ENCODE measurements at places on chromosomes 16 and 17.

DNA sequence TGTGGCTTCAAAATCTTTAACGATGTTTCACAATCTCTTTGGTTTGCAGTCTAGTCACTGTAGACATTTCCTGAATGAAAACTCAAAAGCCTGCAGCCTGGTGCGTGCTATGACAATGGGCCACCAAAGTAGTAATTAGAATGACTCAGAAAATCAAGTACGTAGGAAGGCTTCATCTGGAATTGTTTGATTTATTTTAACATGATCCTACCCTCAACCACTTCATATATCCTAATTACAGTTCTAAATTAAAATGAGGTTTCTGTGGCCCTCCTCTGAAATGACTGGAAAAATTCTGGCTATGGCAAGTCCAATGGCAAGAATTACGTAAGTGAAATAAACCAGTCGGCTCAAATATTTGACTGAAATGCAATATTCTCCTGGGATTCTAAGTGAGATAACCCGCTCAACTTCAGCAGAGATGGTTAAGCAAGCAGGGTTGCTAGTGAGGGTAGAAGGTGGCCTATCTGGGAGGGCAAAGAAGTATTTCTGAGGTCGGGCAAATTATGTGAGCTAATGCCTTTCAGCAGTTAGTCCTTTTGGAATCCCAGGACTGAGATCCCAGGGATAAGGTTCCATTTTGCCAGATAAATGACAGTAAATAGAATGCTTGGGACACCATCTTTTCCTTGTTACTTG lies 145.6 kb upstream of the MYOCD start:
- no peak for DNase-seq

- no peak for DNase-seq
Observed at GRCh38 chr17:32794533-32795246, 82.2 kb downstream of the MYO1D start.

- no peak for DNase-seq
Observed at GRCh38 chr17:82837586-82838320, 2.1 kb downstream of the ZNF750 start.

GRCh38 chr16:11750056-11750455 lies 7.4 kb upstream of the TXNDC11 start:
- DNase-seq = no peak

- DNase-seq = no peak
Observed at GRCh38 chr17:41547921-41548843, 20.1 kb upstream of the KRT19 start.

DNA sequence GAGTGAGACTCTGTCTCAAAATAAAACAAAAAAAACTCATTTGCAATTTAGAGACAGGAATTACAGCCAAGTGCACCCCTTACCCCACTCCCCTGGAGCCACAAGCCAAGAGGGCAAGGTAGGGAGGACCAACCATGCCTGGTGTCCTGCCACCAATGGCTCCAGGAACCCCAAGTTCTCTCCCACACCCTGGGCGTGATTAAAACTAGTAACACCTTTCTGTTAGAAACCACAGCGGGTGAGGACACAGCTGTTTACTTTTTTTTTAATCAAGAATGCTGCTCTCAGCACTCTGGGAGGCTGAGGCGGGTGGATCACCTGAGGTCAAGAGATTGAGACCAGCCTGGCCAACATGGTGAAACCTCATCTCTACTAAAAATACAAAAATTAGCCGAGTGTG lies 38.1 kb downstream of the ANKRD11 start:
- DNase-seq = no peak

DNA sequence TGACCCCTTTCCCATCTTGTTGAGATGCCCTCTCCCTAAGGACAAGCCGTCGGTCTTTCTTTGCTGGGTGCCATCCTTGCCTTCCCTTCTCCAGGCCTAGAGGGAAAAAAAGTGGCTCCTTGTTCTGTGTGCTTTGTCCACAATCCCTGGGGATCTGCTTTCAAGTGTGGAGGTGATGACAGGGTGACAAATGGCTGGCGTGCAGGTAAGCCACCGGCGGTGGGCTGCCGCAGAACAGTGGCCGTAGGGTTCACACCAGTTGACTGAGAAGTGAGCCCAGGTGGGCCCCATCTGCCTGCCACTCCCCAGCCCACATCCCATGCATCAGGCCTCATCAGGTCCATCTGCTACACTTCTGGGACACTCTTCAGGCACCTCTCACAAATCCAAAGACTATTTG lies 11.4 kb upstream of the CALB2 start:
- no peak for DNase-seq

GRCh38 chr16:69870761-69871160 lies 80.4 kb upstream of the CLEC18A start:
- no peak for DNase-seq

GRCh38 chr17:70478902-70479301 lies 309.6 kb downstream of the KCNJ2 start:
- DNase-seq = no peak

DNA sequence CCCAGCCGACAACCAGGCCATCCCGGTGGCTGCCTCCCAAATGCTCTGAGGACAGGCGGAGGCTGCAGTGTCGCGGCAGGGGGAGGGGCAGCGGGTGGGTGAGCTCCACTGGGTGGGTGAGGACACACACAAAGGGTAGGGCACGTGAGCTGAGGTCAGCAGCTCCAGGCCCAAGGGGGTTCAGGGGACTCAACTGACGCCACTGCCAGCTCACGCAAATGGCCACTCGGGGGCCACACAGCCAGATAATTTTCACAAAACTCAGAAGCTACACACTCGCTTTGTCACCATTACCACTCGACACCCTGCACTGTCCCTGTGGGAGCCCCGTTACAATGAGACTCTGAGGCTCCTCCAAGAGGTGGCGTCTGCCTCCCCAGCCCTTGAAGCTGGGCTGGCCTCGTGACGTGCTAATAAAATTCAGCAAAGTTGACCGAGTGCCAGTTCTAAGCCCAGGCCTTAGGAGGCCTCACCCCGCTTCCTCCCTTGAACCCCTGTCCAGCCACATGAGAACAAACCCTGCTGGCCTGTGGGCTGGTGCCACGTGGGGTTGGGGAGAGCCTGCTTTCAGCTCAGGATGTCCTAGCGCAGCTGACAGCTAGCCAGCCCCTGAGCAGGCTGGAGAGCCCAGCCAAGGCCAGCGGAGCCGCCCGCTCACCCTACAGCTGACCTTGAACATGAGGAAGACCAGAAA lies 56.9 kb downstream of the RMI2 start:
- no peak for DNase-seq

DNA sequence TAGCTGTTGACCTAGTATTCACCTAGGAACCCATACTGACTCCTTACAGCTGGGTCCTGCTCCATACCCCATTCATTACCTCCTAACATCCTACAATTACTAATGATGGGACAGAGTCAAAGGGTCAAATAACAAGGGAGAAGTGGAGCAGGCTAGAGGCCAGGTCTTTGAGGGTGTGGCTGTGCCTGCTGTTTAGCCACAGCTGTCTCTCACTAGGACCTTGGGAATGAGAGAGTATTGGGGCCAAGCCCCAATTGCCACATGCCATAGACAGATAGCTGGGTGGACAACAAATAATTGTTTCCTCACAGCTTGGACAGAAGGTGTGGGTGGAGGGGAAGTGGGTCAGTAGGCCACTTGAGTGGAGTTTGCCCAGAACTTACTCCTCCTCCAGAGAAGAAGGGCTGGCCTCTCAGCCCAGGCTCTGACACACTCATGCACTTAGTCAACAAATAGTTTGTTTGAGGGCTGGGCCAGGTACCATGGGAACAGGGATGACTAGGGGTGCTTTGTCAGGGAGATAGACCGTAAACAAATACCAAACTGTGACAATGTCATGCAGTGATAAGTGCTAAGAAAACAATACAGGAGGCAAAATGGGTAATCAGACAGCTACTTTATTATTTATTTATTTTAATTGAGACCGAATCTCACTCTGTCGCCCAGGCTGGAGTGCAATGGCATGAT lies 10.2 kb upstream of the CENPT start:
- no peak for DNase-seq

GRCh38 chr17:74497471-74497870 lies 31.0 kb downstream of the CD300A start:
- DNase-seq = no peak

GRCh38 chr16:23504453-23505179 lies 5.7 kb downstream of the GGA2 start:
- DNase-seq = no peak

GRCh38 chr17:57379895-57380434 lies 123.6 kb downstream of the MSI2 start:
- DNase-seq = no peak

DNA sequence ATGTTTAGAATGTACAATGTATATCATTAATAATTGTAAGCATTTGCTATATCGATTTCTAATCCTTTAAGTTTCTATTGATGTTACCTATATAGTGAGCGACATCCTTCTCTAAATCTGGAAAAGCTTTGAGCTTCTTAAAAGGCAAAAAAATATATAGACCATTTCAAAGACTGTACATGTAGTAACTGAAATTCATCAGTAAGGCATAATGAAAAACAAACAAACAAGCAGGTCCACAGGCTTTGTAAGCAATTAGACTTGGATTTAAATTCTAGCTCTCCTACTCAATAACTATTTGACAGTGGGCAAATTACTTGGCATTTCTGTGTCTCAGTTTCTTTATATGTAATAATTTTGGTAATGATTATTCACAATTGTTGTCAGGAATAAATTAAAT lies 51.7 kb upstream of the NACA2 start:
- DNase-seq = no peak

GRCh38 chr16:58421529-58421928 lies 29.3 kb downstream of the GINS3 start:
- DNase-seq = no peak

DNA sequence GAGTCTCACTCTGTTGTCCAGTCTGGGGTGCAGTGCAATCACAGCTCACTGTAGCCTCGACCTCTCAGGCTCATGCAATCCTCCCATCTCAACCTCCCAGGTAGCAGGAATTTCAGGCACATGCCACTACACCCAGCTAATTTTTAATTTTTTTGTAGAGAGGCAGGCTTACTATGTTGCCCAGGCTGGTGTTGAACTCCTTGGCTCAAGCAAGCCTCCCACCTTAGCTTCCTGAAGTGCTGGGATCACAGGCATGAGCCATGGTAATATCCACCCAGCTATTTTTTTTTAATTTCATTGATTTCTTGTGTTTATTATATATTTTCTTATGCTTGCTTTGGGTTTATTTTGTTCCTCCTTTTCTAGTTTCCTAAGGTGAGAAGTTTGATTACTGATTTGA lies 33.9 kb upstream of the NACA2 start:
- no peak for DNase-seq

DNA sequence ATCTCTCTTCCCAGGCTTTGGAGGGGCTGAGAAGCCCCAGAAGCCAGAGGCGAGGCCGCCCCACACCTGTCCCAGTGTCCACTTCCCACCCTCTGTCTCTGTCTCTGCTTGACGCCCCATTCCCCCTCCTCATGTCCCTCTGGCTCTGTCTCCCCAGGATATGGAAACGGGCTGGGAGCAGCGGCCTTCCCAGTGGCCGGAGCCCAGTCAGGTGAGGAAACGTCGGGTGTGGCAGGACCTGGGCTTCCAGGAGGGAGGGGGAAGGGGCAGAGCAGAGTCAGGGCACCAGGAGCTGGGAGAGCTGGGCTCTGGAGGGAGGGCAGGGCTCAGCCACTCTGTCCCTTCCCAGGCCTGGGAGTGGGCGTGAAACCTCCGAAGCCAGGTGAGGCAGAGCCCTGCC lies 10.6 kb upstream of the PKMYT1 start:
- DNase-seq = no peak

GRCh38 chr17:43986225-43986981 lies 18.0 kb upstream of the NAGS start:
- no peak for DNase-seq

GRCh38 chr17:39209317-39210092 lies 9.4 kb downstream of the RPL19 start:
- DNase-seq = no peak

GRCh38 chr16:88473666-88474534 lies 20.8 kb downstream of the ZFPM1 start:
- DNase-seq = no peak

DNA sequence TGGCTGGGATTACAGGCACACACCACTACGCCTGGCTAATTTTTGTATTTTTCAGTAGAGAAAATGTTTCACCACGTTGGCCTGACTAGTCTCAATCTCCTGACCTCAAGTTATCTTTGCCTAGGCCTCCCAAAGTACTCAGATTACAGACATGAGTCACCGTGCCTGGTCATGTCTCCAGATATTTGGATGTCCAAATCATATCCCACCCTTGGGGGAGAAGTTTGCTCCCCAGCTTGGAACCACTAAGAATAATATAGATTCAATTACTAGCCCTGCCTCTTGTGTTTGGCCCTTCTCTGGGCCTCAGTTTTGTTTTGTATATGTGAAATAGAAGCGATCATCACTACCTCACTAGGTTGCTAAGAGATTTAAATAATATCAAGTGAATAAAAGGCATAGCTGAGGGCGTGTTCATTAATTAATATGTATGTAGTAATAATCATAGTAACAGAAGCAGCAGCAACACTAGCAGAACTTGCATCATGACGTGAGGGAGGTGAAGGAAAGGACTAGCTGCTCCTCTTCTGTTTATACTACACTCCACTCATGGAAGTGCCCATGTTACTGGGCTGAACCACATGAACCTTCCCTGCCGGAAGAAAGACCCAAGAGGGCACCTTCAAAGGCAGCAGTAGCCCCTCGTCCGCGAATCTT lies 253.6 kb upstream of the XYLT1 start:
- no peak for DNase-seq

DNA sequence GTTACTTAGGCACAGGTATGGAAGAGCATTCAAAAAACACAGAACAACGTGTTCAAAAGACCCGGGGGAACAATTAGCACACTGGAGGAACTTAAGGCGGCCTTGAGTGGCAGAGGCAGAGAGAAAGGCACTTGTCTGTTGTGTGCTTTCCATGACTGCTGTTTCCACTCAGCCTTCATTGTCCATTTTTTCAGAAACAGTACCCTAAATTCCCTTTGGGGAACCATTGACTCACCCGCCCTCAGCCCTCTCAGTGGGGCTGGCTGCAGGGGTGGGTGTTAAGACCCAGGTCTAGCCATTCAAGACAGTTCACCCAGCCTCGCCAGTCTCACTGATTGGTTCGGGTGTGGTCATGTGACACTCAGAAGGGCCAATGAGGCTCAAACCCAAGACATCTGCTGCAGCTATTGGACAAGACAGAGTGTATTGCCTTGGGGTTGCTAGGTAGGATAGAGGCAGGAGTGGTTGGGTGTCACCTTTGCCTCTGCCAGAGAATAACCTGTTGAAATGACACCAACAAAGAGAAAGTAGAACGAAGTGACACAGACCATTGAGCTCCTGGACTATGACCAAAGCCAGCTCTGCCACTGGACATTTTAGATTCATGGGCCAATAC lies 19.6 kb upstream of the CEP20 start:
- no peak for DNase-seq
